BE2C (cell line): ENCODE measurements at places on chromosomes 5 and 9.

- DNase-seq = no peak
Observed at GRCh38 chr9:127554966-127555839, 56.9 kb upstream of the STXBP1 start.

- no peak for DNase-seq
Observed at GRCh38 chr5:148011398-148012137, 52.2 kb upstream of the SPINK5 start.

DNA sequence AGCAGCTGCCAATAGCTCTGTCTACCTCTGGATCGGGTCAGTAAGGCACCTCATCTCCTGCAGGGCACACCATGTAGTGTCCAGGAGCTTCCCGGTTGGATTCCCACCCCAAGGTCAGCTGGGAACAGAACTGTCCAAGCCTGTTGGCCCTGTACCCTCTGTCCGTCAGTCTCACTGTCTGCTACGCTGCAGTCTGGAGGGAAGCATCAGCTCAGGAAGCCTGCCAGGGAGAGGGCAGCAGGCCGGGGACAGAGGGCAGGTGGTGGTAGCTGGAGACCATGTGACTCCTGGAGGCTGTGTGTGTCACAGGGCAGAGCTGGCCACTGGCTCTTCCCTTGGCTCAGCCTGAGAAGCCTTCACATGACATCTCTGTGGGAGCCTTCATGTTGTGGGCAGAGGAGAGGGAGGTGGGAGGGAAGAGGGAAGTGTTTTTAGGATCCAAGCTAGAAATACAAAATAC is 134.5 kb downstream of the SEC61B start:
- no peak for DNase-seq

- no peak for DNase-seq
Observed at GRCh38 chr5:37836592-37837413, 3.0 kb downstream of the GDNF start.

DNA sequence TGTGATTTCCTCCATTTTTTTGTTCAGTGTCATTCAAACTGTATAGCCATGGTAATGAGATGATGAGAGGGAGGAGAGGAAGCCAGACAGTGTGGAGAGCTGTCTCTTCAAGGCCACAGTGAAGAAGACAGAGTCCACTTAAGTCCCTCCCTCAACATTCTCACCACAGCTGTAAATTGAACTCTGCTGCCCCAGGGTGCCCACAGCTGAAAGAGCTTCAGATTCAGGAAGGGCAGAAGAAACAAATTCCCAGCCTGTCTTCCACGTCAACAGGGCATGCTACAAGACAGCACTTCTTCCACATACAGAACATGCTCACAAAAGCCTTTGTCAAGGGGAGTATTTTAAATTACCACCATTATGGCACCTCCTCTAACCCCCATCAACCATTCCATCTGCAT is 100.4 kb downstream of the KLHL3 start:
- DNase-seq = no peak

DNA sequence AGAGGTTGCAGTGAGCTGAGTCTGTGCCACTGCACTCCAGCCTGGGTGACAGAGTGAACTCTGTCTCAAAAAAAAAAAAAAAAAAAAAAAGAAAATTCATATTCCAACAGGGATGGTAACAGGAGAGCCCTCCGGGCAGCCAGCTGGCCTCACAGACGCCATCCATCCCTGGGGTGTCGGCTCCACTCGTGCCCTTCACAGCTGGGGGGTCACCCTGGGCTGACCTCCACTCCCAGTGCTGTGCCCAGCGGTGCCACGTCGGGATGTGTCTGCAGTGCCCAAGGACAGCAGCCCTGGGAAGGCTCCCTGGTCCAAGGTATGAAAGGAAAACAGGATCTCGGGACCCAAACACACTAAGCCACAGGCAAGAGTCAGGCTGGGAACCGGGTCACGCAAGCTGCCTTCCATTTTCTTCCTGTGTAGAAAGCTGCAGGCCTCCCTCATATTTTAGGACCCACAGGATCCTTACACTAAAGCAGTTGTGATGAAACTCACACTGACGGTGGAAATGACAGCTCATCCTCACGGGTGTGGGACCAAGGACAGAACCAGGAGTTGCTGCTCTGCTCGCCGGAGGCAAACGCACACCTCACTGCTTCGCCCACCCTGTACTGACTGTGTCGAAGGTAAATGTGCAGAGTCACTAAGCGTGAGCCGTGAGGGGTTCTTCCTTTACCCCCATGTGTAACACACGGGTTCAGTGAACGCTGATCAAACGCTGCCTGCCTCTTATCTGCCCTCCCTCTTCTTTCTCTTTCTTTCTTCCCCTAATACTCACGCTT is 5.3 kb downstream of the SLC12A7 start:
- DNase-seq = no peak

GRCh38 chr9:92764381-92764987 is at the start of gene BICD2:
BICD2 (minus strand) TSS chr9:92764833; CDS start chr9:92764744, 89 bp downstream.
- no peak for DNase-seq
